Caco-2 (cell line): ENCODE measurements at places on chromosomes 2 and 18. TPM values are rescaled to one million over a fixed set of nuclear protein-coding genes. Genes with fewer than 3 reads are reported as not detected.

Gene ZNF804A
- total RNA-seq, result not detected in 2 replicates

Gene CYP1B1
- 1.3 and 1.8 TPM in 2 replicates for total RNA-seq

Gene CYP26B1
- total RNA-seq, result 1.7 and 2.8 TPM in 2 replicates

Gene LDLRAD4
- 1.2 and 1.5 TPM in 2 replicates for total RNA-seq

Gene RTP5
- not detected in 2 replicates for total RNA-seq

Gene FAP
- total RNA-seq, result not detected in 2 replicates
